ENCODE measurements at places on chromosomes 13 and 19. TPM values are rescaled to one million over a fixed set of nuclear protein-coding genes. Genes with fewer than 3 reads are reported as not detected.

- no peak for DNase-seq
These were observed 69.7 kb downstream of the UFM1 start for GRCh38 chr13:38419312-38419873.

DNA sequence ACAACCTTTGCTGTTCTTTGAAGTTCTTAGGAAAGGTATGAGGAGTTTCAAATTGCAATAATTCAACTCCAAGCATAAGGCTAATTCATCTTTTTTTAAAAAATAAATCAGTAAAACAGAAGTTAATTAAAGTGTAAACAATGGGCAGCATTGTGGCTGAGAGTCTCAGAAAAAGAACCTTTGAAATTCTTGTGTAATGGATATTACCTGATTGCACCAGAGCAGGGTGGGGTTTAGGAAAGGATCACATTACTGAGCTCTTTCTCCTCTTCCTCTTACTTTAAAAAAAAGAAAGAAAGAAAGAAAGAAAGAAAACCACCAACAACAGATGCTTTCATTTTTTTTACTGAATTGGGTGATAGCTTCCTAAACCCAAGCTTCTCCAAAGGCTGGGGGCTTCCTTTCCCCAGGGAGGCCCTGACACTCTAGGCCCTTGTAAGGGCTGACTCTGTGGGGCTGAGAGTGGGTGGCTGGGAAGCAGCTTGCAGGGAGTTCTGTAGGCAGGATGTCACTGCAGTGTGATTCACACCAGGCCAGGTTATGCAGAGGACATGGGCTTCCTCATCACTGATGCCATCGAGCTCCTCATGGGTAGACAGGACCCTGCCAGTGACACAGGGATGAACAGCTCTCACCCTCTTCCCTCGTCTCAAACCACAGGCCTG lies 564.5 kb downstream of the FGF9 start:
- DNase-seq, result no peak

DNA sequence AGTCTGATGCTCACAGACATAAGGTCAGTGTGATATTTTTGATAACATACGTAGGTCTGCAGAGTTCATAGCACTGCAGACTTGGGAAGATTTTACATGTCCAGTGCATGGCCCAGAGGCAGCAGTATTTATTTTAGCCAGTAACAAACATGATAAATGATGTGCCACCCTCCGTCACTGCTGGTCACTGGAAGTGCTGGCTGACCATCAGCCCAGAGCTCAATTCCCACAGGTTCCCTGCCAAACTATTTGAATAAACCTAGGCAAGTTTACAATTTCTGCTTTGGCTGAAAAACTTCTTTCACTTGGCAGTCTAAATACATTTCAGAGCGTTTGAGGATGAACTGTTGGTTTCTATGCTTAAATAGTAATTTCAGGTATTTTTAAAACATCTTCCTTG lies 135.5 kb upstream of the EDNRB start:
- no peak for DNase-seq

DNA sequence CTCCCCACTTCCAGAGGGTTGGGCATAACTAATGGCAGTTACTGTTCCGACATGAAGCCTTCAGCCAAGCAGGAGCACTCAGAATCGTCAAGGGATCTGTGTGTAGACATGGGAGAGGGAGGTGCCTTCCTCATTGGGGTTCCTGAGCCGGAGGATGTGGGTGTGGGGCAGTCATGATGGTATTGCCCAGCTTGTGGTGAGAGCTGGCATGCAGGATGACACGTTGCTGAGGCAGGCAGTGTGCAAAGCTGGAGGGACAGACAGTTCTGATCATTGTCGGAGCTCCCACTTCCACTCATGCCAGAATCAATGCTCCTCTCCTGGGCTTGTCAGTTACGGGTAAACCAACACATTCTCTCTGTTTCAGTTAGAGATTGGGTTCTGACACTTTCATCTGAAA lies 83.9 kb upstream of the TSC22D1 start:
- DNase-seq, result no peak

Gene FCGBP
- total RNA-seq, result 3.1 TPM

Gene ZNF43
- 50.0 TPM for total RNA-seq

- no peak for DNase-seq
These were observed 599 bp upstream of the ARHGEF7 start for GRCh38 chr13:111114362-111115060.

DNA sequence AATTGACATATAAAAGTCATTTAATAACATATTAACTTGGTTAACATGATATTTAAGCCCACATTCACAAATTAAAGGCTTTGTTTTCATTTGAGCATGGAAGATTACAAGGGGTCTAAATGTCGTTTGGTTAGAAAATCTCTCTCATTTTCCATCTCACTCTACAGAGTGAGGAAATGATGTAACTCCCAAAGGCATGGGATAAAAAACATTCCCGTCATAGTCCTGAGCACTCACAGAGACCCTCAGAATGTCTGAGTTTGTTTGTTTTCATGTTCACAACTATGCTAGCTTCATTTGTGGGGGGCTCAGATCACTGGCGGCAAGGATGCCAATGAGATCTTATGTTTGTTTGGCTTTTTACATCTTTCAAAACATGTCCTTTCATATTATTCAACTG lies 307.5 kb downstream of the TBC1D4 start:
- no peak for DNase-seq

Gene SHISA7
- 1.0 TPM for total RNA-seq

DNA sequence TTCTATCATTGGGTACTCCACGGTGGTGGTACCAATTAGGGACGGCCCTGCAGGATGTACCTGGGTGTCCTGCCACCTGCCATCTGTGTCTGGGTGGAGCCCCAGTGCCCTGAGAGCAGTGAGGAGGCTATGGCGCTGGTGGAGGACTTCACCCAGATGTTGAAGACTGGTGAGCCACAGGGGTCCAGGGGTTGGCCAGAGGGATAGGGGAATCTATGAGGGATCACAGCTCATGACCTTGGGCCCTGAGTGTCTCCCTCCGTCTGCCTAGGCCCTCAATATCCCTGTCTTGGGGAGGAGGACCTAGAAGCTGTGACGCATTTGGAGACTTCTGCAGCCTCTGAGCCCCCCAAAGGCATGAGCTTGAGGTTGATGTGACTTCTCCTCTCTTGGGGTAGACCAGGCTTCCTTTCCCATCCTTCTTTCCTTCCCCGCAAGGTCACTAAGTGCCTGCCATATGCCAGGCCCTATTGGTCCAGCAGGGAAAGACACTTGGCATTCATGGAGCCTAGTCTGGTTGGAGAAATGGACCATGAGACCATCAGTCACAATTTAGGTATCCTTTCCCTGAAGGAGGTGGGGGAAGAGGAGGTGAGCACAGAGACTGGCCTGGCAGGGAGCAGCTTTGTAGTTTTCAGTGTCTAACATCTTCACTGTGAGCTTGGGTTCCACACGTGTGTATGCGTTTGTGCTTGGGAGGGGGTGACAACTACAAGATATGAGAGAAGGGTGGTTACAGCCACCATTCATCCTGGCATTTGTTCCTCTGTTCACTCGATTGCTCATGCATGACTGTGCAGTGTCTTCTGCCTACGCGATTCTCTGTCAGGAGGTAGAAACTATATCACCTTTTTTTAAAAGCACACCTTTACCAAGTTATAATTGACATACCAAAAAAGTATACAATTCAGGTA lies 5.1 kb upstream of the MZF1 start:
- DNase-seq, result no peak

- peak; percentile 67 for DNase-seq
These were observed 20.6 kb downstream of the BRSK1 start for GRCh38 chr19:55304279-55304978.

DNA sequence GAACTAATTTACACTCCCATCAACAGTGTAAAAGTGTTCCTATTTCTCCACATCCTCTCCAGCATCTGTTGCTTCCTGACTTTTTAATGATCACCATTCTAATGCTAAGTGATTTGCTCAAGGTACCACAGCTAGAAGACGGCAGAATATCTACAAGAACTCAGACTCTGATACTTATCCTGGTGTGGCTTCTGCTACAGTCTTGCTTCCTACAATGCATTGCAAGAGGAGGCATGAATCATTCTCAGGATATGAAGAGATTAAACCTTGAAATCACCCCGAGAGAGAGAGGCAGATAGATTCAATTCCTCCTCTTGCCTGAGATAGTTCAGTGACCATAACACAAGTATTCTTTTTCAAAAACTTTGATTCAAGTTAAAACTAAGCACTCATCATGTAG lies 306.4 kb downstream of the TBC1D4 start:
- no peak for DNase-seq

DNA sequence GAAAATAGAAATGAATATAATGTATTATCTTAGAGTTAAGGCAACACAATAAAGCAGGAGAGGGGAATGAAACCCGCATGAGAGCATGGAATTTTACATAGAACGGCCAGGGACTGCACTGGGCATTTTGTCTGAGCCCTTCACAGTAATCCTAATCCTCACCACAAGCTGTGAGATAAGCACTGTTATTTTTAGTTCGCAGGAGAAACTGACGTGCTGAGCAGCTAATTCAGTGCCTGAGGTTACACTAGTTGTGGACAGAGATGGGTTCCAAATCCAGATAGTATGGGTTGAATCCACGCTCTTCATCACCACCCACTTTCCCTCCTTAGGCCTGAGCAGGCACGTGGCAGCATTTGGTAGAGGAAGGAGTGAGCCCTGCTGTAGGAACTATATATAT lies 24.8 kb upstream of the ZNF527 start:
- DNase-seq, result no peak

GRCh38 chr13:26299168-26299750 lies 45.3 kb downstream of the CDK8 start:
- no peak for DNase-seq

Gene ZNF682
- 21.7 TPM for total RNA-seq

DNA sequence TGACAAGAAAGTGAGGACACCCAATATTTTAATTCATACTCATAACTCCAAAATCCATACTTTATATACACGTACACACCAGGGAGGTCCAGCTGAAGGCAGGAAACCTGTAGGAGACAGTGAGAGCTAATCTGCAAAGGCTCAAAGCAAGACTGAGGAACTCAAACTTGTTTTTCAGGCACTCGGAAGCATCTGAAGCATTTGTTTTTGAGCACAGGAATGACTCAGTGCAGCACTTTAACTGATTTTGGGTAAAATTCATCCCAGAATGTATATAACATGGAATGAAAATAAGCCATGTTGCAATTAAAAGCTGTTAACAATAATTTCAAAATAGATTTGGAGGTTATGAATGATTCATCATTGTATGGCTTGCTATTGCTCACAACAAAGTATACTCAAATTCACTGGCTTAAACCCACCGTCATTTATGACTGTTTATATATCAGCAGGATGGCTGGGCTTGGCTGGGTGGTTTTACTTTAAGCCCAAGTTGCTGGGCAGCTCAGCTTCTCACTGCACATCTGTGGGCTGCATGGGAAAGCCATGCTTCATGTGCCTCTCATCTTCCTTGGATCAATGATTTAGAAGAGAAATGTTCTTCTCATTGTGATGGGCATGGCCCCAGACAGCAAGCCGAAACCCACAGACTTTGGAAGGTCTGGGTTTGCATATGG lies 177.0 kb downstream of the RFC3 start:
- no peak for DNase-seq

Gene SMAD9
- total RNA-seq, result 1.0 TPM

Gene ATP7B
- total RNA-seq, result 9.2 TPM

Gene AKT2
- 151 TPM for total RNA-seq

Gene KLK6
- total RNA-seq, result 0.69 TPM

DNA sequence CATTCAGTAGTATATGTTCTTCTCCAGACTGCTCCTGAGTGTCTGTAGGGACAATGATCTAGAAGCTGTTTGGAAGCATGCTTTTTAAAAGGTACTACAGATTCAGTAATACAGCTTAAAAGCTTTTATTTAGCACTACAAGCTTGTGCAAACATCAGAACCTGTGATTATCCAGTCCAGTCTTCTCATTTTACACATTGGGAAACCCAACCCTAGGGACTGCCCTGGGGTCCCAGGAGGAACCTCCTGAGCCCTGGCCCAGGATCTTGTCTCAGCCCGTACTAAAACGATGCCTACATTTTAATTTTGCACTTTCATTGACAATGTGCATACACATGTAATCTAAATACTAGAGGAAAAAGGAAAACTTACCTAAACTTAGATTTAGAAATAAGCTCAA lies 12.5 kb downstream of the DOCK9 start:
- DNase-seq, result no peak

- DNase-seq, result no peak
These were observed 64.6 kb upstream of the C1QTNF9 start for GRCh38 chr13:24244802-24245201.

DNA sequence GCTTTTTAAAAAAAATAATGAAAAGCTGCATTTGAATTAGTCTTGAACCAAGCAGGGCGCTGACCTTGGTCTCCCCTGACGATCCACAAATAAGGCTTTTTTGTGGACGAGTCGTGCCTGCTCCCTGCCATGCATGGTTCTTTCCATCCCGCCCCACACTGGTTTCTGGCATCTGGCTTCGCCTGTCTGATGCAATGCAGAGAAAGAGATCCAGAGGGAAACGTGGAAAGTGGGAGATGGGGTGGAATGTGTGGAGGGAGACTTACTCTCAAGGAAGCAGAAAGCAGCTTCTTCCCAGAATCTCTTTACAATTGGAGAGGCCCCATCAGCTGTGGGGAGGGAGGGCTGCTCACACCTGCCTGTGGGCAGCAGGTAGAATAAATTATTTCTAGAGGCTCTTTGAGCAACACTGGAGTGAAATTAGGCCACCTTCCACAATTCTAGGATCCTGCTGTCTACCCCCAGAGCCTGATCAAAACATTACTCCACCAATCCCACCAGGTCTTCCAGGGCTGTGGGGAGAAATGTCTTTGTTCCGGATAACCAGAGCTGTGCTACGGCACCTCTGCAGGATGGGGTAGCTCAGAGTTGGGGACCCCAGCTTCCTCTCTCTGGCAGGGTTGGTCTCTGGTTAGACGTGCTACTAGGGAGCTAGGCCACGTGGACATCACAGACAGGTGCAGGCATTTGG lies 183.5 kb downstream of the UQCRFS1 start:
- no peak for DNase-seq

DNA sequence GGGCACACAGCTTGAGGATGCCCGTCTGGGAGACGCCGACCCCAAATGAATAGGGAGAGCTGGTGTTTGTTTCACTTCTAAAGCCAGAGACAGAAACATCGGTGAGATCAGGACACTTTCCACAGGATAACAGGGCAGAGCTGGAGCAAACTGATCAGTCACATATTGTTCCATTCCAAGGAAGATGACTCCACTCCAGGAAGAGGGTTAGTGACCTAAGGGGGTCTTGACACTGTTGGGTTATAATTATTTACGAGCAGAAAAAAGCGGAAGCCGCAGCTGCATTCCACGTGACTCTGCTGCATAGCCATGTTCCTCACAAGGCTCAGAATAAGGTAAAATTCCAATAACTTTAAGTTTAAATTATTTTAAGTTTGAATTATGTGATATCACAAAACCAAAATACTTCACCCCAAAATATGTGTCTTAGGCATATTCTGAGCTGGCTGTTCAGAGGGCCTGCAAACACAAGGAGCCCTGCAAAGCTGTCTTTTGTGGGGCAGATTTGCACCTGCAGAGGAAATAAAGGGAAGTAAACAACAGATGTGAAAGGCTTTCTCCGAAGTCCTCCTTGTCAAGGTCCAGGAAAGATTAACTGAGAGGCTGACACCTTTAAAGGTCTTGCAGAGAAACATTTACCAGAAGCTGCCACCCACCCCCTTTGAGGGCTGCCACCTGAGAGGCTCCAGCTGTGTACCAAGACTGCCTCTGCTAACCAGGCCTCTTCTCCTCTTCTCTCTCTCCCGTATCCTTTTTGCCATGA lies 819.2 kb downstream of the UQCRFS1 start:
- no peak for DNase-seq
